NCI-H446 (cell line): ENCODE measurements at places on chromosomes 3 and 15.
A peak's percentile ranks its signal among the peaks of the same experiment; 100 is the strongest.

GRCh38 chr15:74541494-74542165 lies 610 bp downstream of the ARID3B start:
- no peak for DNase-seq

- DNase-seq = no peak
Measured at GRCh38 chr3:189567766-189568420, 63.3 kb upstream of the TP63 start.

- DNase-seq = no peak
Measured at GRCh38 chr3:153972862-153973261, 148.3 kb upstream of the ARHGEF26 start.

DNA sequence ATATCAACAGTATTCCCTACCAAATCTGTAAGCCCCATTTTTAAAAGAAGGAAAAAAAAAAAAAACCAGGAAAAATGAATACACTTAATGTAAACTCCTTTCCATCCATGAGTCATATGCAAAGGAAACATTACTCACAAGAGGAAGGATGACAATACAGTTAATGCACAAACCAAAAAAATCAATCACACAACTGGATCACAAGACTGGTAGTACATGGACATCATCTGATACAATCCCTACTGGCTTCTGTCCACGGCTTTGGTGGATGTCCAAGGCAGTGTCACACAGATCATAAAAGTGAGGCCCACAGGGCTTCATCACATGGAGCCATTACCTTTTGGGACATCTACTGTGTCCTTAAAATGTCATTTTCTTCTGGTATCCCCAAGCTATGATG lies 44.0 kb downstream of the SUCLG2 start:
- no peak for DNase-seq

- DNase-seq = no peak
Measured at GRCh38 chr15:63940966-63941620, 105.2 kb downstream of the DAPK2 start.

DNA sequence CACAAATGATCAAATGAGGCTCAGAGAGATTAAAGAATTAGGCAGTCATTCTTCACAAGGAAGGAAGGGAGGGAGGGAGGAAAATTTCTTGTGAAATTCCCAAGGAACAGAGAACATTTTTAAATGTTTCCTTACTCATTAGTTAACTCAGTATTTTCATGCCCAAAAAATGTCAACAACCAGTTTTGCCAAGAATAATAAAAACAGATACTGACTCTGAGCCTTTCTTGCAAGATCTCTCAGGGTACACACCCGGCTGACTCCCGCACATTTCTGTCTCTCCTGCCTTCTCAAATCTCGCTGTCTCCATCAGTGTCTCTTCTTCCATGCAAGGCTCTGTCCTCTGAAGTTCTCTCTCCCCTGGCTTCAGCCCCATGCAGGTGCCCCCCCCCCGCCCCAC lies 265.9 kb downstream of the TJP1 start:
- DNase-seq = no peak

- no peak for DNase-seq
Measured at GRCh38 chr3:197734667-197735318, 1.9 kb downstream of the RUBCN start.

- no peak for DNase-seq
Measured at GRCh38 chr3:129732200-129732876, 125.9 kb upstream of the PLXND1 start.

DNA sequence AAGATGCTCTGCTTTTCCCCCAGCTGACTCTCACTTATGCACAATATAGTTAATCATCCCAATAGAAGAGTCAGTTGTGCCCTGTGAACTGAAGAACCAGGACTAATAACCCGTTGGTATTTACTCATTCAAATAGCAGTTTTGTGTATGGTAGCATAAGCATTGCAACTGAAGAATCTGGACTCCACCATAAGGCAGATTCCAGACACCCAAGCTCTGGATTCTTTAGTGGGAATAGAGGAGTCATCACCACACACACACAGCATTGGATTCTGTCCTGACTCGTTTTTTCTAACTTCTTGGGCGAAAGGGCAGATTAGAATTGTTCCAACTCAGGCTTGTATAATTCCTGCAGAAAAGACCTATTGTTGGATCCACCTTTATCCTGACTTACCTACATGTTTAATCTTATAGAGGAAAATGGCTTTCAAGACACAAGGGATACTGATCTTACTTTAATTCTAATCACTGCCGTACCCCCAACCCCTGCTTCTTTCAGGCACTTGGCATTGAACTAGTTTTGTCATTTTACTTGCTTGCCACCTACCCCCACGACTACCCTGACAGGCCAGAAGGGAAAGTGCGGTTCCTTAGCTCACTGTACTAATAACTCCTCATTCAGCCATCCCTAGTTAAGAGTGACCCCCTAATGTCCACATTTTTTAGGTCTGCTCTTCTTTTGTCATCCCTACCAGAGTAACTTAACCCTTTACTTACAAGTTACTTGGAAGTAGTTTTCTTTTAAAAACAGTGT lies 42.3 kb downstream of the NKIRAS1 start:
- DNase-seq = no peak

GRCh38 chr3:9041626-9042025 lies 78.4 kb upstream of the RAD18 start:
- no peak for DNase-seq

GRCh38 chr3:191260431-191261303 lies 61.6 kb downstream of the OSTN start:
- DNase-seq = no peak

DNA sequence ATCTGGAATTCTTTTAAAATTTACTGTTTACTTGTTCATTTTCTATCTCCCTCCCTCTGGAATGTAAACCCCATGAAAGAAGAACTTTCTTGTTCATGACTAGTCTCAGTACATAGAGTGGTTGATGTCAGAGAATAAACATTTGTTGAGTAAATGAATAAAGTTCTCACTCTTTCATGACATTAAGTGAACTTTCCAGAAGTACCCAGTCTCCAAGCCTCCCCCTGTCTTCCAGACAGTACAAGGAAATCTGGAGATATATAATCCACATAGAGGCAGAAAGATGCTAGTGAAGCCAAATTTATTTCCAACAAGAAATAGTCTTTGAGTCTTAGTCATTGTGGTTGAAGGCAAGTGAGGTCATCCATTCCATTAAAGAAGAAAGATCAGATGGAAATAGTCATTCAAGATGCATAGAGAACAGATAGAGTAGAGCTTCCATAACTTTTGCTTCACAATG lies 71.5 kb upstream of the GALNT15 start:
- no peak for DNase-seq

- no peak for DNase-seq
Measured at GRCh38 chr3:67617518-67617917, 36.9 kb downstream of the SUCLG2 start.

GRCh38 chr3:135973841-135974240 lies 8.3 kb downstream of the PPP2R3A start:
- DNase-seq = no peak

DNA sequence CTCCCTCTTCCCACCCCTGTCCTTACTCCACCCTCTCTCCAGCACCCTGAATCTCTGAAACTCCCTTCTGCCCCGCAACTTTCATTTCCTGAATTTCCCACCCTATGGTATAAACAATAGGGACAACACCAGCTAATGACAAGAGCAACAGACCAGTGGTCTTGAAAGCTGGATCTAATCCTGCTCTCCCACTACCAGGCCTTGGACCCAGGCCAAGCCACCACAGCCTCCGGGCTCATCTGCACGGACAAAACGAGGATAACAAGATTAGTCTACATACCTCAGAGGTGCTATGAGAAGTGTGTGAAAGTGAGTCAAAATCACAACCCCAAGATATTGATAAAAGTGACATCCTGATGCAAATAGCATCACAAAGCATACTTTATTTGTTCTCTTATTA lies 128.6 kb downstream of the ERC2 start:
- no peak for DNase-seq

GRCh38 chr3:197495499-197495898 lies 60.3 kb downstream of the BDH1 start:
- DNase-seq = no peak

DNA sequence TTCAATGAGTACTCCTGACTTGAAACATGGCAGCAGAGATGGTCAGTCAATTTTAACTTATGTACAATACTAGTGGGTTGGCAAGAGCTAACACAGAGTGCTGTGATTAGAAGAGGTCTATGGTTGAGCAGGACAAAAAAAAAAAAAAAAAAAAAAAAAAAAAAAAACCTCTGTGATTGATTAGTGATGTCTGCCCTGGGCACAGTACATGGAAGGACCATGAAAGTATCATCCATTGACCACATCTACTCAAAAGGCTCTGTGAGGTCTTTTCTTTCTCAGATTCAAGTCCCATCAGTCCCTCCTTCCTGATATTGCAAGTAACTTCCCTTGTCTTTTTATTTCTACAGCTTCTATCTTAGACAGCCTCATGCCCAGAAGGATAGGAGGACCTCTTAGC lies 59.6 kb downstream of the NTRK3 start:
- no peak for DNase-seq

- no peak for DNase-seq
Measured at GRCh38 chr3:188383748-188384147, 229.8 kb downstream of the LPP start.

GRCh38 chr15:91471468-91471867 lies 371.4 kb downstream of the SV2B start:
- no peak for DNase-seq

DNA sequence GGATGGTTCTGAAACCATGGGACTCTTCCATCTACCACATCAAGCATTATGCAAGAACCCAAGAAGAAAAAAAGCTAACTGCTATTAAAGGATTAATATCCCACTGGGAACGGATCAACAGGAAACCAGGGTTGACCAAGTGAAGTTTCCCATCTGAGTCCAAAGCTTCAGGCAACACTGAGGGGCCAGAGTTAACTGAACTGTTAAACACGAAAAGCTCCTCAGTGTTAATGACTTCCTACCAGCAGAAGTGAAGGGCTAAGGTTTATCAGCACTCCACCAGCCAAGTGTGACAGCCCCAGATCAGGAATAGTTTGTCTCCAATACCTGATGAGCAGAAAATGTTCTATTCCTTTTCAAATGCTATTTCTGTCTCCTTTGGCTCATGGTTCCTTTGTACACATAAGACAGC lies 36.7 kb downstream of the PTPN9 start:
- no peak for DNase-seq

DNA sequence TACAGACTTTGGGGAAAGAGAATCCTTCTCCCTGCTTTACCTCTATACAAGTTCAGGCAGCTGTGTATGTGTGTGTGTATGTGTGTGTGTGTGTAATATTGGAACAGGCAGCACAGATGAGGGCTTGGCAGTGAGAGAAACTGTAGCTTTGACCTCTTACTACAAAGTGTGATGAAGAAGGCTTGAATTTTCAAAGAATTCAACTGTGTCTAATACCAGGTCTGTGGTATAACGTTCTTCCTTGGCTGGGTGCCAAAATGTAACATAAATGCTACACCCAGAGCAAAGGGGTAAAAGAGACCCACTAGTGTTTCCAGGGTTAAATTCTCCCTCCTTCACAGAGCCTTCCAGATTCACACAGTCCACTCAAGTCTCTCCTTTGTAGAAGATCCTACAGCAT lies 51.1 kb downstream of the CHST2 start:
- no peak for DNase-seq

GRCh38 chr3:37762698-37763097 lies 99.0 kb upstream of the CTDSPL start:
- DNase-seq = no peak

- no peak for DNase-seq
Measured at GRCh38 chr3:13894807-13895154, 14.9 kb upstream of the WNT7A start.

DNA sequence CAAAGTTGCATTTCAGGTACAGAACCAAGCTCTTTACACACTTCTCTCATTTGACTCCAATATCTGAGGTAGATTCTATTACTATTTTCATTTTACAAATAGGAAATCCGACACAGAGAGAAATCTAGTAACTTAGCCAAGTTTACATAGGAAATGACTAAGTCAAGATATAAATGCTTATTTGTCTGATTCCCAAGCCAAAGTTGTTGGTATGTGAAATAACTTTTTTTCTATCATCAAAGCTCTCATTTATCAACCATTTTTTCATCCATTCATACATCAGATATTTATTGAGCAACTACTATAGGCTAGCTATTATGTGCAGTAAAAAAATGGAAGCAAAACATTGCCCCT lies 89.2 kb upstream of the MITF start:
- DNase-seq = no peak

- DNase-seq = no peak
Measured at GRCh38 chr15:57356636-57357035, 19.7 kb upstream of the CGNL1 start.

- DNase-seq = no peak
Measured at GRCh38 chr15:32953533-32953910, 235.7 kb downstream of the GREM1 start.

DNA sequence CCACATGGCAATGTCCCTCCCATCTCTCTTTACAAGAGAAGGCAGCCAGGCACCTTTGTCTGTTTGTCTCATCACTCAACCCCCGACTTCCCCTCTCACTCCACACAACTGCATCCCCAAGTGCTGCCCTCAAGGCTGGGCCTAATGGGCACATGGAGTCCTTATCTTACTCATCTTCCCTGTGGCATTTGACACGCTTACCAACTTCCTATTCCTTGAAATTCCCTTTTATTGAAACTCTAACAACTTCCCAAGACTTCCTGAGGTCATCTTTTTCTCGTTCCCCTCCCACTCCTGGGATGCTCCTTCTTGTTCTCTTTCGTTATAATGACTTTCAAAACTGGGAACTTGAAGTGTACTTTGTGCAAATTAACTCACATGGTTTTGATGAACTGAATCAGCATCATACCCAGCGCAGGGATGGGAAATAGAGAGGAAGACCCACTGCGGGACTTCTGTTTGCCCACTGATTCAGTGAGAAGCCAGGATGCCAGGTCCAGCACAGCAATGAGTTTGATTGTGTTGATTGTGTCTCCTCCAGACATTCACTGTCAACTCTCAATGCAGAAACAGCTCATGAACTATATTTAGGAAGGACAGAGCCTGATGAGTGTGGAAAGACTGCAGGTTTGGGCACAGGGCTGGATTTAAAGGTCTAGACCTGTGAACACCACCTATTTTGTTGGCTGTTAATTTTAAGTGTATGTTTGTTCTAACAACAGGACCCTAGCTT lies 104.7 kb upstream of the TNIK start:
- DNase-seq = peak; percentile 73

GRCh38 chr15:98524838-98525660 lies 123.3 kb upstream of the IGF1R start:
- no peak for DNase-seq

GRCh38 chr3:187906416-187906815 lies 161.1 kb upstream of the BCL6 start:
- DNase-seq = no peak

GRCh38 chr15:71809346-71809745 lies 1.0 kb upstream of the NR2E3 start:
- DNase-seq = no peak

- DNase-seq = no peak
Measured at GRCh38 chr15:80747317-80748053, 31.7 kb upstream of the CEMIP start.

GRCh38 chr3:72082186-72082715 lies 297.3 kb upstream of the PROK2 start:
- DNase-seq = no peak

DNA sequence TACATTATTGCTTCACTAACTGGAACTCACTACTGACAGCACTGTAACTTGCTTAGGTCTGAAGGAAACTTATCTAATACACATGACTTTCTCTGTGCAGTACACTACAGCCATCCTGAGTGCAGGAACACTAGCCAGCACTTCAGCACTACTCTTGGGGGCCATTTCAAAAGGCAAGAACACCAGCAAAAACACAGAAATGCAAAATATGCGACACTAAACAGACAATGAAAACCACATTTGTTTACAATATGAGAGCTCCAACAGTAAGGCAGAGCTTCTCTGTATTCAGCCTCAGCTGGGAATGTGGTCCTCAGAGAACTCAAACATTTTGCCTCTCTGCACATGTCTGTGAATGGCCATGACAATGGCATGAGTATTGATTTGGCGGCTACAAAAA lies 109.6 kb downstream of the ARRDC4 start:
- no peak for DNase-seq
